ENCODE measurements at places on chromosomes 5 and 9.

DNA sequence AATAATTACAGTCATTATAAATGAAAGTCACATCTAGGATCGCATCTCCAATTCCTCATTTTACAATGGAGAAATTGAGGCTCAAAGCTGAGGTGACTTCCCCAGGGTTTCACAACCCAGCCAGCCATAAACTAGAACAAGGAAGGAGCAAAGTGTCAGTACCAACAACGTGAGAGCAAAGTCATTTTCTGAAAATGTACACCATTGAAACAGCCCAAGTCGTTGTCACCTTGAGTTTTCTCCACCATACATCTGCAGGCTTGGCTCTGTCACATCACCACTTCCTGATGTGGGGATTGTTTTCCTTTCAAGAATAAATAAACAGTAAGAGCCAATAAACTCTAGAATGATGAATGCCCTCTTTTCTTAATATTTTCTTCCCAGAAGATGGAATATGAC, 184.5 kb upstream of the PTGER4 start:
- DNase-seq, result no peak

GRCh38 chr9:130556396-130557076, 22.8 kb upstream of the FUBP3 start:
- DNase-seq, result no peak

GRCh38 chr5:24645483-24645882, 705 bp upstream of the CDH10 start:
- DNase-seq, result no peak

DNA sequence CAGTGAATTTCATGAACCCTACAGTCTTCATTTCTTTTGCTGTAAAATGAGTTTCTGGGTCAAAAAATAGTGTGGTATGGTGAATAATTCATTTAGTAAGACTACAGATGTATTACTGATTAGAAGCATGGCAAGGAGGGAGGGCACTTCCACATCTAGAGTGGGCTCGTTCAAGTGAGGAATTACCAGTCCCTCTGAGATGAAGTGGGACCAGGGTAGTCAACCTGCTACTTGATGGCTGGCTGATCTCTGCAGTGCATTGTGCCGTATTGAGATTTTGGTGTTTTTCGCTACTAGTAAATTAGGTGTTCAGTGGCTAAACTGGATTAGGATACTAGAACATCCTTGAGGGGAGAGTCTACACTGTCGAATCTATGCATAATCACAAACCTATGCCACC, 10.8 kb downstream of the CDC37L1 start:
- no peak for DNase-seq

DNA sequence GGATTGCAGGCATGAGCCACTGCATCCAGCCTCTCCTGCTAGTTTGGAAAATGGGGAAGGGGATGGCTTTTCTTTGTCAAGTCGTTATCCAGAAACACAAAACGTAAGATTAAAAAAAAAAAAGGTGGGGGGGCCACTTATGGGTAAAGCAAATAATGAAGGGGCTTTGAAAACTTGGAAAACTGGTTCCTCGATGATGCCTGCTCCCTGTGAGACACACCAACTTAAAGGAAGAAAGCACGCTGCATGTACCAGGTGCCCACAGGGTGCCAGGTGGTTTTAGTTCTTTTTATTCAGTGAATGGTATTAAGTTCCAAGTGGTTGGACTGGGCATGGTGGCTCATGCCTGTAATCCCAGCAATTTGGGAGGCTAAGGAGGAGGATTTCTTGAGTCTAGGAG, 170.1 kb downstream of the GOLPH3 start:
- DNase-seq, result no peak

GRCh38 chr5:40033009-40033408, 608.2 kb upstream of the DAB2 start:
- no peak for DNase-seq

- no peak for DNase-seq
Observed at GRCh38 chr5:88826646-88827585, 56.1 kb downstream of the MEF2C start.

DNA sequence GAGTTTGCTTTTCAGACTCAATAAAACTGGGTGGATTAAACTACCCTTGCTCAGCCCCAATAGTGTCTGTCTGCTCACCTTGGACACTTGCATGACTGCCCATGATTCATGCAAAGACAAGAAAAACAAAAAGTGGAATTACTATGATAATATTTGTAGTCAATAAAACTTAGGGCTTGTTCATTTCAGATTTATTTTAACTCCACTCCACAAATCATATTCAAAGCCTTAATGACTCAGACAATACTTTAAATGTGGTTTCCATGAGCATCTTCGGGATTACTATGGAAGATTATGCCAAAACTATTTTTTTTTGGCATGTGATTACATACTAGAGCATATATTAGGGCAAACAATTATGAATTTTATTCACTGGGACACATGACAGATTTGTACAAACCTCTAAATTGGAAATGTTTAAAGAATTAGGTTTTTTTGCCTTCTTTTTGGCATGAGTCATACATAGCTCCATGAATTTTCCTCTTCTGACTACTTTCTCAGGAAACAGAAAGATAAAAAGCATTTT, 468.9 kb downstream of the ACTL7B start:
- DNase-seq, result no peak

GRCh38 chr9:38208206-38208901, 139.3 kb upstream of the SHB start:
- DNase-seq, result peak; percentile 3

- DNase-seq, result no peak
Observed at GRCh38 chr5:23385036-23385435, 122.4 kb upstream of the PRDM9 start.

DNA sequence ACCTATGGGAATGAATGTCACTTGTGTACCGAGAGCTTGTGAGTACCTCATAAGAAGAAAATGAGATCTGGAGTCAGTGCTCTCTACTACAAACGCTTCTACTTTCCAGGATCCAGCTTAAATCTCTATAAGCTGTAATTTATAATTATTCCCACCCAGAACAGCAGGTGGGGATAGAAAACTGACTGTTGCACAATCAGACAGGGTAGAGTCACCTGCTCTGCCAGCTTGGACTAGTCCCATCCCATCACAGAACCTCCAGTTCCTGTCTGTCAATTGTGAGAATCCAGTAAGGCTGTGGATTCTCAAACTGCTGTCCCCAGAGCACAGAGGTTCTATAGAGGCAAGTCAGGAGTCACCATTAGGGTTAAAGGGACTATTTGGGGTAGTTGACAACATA, 2.0 kb downstream of the SPINK7 start:
- no peak for DNase-seq

DNA sequence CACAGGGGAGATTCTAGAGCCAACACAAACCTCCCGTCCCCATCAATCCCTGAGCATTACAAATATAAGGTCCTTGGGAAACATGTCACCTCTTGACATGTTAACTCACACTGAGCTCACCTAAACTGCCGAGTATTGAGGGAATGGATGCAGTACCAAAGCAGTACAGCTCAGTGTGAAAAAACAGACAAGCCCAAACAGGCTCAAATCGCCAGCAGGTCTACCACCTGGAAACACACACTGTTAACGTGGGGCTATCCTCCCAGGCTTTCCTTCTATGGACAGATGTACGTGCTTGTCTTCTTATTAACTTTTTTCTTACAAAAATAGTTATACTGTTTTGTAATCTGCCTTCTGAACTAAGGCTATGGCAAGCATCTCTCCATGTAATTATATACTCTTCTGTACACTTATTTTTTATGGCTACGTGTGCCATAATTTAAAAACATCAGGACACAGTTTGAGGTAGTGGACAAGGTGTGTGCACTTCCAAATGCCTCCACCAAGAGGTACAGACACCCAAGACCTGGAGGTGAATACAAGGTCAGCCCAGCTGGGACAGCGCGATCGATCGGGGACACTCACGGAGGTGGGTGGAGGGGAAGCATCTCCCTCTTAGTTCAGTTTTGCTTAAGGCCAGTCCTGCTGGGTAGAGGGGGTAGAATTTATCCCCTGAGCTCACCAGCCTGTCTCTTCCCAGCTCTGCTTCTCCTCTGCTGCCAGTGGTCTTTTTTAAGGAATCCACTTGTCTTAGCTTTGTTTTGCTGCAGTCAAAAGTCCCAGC, 76.5 kb downstream of the DAP start:
- no peak for DNase-seq

GRCh38 chr5:11482011-11482410, 422.2 kb downstream of the CTNND2 start:
- DNase-seq, result no peak

DNA sequence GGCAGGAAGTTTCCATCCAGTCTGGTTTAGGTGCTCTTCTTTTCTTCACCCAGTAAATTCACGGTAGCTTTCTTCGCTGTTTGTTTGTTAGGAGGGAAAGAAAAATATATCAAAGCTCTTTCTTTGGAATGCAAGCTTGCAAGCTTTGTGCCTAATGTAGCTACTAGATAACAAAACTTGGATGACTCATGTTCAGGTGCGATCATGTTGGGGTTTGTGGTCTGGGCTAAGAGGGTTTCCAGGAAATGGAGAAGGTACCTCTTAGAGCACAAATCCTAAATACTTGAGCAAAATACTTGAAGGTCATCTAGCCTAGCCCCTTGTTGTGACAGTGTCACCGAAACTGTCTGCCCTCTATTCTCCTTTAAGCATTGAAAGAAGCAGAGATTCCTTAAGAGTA, 17.7 kb downstream of the SRP19 start:
- DNase-seq, result no peak

DNA sequence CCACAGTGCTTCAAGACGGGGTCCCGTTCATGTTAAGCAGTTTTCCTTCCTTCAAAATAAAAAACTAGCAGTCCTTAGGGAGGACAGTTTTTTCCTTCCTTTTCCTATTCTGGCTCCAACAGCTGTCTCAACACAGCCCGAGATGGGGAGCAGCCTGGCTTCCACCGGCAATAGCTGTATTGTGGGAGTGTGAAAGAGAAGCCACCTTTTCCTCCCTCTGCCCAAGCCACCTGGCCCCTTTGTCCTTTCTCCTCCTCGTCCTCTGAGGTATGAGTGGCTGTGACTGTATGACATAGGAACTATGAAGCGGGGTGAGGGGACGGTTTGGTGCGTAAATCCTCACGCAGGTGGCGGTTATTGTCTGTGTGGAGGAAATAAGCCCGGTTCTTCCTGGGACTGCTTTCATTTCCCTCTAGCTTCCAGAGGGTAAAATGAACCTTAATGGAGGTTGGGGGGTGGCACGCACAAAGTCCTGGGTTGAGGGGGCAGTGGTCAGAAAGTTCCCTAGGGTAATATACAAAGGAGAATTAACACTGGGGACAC, 292.0 kb upstream of the DMRT1 start:
- no peak for DNase-seq
